Motor neuron (in vitro differentiated cells): ENCODE measurements at places on chromosomes 16 and 17. TPM values are rescaled to one million over a fixed set of nuclear protein-coding genes. Genes with fewer than 3 reads are reported as not detected.

DNA sequence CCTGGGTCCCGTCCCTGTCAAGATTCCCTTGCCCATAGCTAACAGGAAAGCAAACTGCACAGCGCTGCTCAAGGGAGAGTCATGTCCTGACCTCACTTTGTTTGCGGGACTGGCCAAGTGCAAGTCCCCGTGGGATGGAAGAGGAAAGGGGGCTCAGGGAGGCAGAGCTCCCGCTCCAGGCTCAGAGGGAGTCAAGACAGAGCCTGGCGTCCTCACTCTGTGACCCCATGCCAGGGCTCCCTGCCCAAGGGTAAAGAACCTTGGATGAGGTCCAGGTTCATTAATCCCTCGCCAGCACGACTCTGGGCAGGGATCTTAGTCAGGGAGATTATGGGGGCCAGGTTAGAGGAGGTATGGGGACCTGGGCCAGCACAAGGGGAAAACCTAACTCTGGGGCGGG, 51.5 kb upstream of the CBX4 start:
- ATAC-seq: peak; percentile 18

GRCh38 chr17:921161-921560, 58.4 kb downstream of the NXN start:
- no peak for ATAC-seq

DNA sequence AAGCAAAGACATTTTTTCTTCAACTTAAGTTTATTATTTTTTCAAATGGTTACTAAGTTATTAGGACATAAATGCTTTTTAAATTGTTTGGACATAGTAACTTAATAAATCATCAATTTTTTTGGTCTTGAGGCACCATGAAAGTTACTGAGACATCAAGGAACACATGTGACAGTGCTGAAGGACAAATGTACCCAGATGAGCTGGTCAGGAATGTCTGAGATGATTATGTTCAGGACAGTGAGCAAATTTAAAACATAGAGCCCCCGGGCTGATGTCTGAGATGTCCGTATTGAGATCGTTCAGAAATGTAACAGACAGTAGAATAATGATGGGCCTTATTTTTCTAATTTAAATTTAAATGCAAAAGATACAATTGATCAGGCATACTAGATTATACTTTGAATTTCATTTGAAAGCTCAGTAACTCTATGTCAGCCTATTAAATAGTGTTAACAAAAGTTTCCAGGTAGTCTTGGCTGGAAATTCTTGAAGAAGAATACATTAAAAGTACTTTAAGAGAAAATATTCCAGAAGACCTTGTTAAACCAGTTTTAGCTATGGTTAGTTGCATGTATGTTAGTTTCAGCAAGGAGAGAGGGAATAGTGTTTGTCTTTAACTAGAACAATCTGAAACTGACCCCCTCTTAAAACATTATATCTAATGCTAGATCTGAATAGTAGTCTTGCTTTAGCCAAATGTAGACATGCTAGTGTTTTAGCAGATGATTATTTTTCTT, 36.4 kb downstream of the SEC14L1 start:
- ATAC-seq: no peak

DNA sequence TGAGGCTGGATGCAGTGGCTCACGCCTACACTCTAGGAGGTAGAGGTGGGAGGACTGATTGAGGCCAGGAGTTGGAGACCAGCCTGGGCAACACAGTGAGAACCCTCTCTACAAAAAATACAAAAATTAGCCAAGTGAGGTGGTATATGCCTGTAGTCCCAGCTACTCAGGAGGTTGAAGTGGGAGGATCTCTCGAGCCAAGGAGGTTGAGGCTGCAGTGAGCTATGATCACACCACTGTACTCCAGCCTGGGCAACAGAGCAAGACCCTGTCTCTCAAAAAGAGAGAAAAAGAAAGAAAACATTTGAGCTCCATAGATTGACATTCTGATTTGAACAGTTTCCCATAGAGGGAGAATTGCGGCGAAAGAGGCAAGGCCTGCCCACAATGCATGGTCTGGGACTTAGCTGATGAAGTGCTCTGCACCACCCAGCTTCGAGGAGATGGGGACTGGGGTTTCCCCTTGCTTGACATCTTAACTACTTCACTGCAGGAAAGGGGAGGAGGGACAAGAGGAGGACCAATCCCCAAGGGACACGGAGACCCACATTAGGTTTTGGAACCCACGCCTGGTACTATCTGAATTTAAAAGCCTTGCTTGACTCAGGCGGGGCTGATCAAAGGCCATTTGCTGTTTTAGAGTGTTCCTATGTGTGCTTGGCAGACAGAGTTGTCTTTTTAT, 21.7 kb downstream of the MSI2 start:
- ATAC-seq: no peak

- peak; percentile 86 for ATAC-seq
Observed at GRCh38 chr16:30984669-30985400, at the start of gene HSD3B7. HSD3B7 (plus strand) TSS chr16:30985207; CDS start chr16:30985659, 452 bp downstream.

- no peak for ATAC-seq
Observed at GRCh38 chr17:71667661-71668060, 453.2 kb upstream of the SOX9 start.

DNA sequence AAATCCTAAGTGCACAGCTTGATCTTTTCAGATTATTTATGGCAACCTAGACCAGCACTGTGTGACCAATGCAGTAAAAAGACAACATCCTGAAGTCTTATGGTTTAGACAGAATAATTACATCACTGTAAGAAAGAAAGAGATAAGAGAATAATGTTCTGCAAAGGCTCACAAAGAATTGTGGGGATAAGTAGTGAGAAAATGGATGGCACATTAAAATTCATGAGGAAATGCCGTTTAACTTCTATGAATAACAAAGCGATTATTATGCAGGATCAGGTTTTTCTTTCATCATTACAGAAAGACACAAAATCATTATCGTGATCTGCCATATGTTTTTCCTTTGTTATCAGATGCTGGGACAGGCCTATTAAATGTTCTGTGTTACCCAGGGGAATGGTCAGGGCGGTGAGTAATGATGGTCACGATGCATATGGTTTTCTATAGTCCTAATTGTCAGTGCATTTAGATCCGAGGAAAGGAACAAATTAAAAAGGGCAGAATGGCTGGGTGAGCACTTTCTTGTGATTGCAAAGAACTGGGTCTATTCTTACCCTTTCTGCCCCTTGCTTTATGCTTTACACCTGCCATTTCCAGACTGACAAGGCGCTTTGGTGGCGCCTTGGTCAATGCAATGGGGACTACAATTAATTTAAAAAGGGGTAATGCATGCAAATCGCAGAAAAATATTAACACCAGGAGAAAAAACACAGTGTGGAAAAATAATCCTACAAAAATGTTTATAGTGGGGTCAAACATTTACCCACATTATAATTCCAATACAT, 18.1 kb upstream of the DHX40 start:
- no peak for ATAC-seq

DNA sequence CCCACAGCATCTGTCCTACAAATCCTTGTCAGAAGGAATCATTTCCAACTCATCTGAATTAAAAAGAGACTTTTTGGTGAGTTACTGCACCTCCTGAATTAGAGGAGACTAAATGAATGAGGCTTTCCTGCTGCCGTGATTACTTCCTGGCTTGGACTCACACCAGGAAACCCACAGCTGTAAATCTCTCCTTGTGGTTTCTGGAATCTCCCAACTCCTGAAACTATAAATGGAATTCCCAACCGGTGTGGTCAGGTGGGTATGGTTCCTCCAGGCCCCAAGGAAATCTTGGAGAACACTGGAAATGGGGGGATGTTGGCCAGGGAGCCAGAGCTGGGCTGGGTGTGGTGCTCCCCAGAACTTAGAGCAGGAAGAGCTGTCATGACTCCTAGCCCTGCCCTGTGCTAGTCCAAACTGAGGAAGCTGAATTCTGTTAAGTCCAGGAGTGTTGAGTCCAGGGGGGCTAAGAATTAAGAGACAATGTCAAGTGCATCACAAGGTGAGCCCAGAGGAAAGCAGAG, 216.4 kb downstream of the GSG1L start:
- ATAC-seq: no peak

DNA sequence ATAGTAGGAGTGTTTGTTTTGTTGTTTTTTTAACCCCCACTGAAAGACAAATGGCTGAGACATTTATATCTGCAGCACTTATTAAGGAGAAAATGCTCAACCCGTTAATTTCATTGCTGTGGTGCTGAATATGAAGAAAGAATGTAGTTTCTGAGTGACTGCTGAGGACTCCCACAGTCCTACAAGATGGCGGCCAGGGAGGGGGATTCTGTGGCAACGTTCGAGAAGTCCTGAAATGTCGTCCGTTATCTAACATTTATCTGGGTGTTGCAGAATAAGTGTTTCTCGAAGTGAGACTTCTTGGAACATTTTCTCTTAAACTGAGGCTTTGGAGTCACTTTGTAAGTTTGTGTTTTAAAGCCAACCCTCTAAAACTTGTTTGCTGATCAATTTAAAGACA, 530.4 kb downstream of the XYLT1 start:
- ATAC-seq: no peak

GRCh38 chr16:54942353-54942943, 11.8 kb downstream of the IRX5 start:
- no peak for ATAC-seq

- no peak for ATAC-seq
Observed at GRCh38 chr16:53232826-53233529, 178.2 kb downstream of the CHD9 start.

GRCh38 chr16:106623-107324, 28.7 kb downstream of the MPG start:
- ATAC-seq: peak; percentile 94

DNA sequence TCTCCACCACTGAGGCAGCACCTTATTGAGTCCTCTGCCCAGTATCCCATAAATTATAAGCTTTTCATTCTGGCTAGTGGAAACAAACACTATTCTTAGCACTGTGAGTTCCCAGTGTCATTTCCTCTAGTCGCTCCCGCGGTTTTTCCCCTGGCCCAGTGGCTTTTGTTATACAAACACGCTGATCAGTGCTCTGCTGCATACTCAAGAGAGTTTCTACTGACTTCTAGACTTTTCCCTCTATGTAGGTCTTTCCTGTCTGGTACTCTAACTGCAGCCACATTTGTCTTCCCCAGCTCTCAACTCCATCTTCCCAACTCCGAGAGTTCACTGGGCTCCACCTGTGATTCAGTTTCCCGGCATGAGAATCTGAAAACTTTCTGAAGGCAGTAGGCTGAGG, 556.6 kb upstream of the SALL1 start:
- no peak for ATAC-seq

- peak; percentile 64 for ATAC-seq
Observed at GRCh38 chr16:57091200-57091974, 996 bp upstream of the CPNE2 start.

DNA sequence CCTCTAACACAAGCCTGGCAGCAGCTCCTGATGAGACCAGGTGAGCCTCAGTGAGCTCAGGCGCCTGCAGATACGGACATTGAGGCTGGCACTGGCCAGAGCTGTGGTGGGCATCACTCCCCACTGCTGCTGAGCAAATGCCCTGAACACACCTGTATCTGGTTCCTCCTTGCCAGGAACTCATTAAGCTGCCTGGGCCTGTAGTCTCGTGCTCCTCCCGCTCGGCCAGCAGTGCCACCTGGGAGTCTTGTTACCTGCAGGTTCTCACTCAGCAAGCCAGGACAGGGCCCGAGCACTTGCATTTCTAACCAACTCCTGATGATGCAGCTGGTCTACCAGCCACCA, 13.3 kb downstream of the EIF4A3 start:
- ATAC-seq: peak; percentile 28

Gene TAOK2
- 32.6 and 32.8 TPM in 2 replicates for total RNA-seq

Gene CRISPLD2
- total RNA-seq: 0.72 and 2.0 TPM in 2 replicates

Gene CEP295NL
- total RNA-seq: 0.99 and 2.0 TPM in 2 replicates

Gene KRTAP1-3
- 0.49 TPM in 1 of 2 replicates, not detected in the other for total RNA-seq

Gene C16orf46
- total RNA-seq: 0.77 and 2.6 TPM in 2 replicates

Gene NACA2
- total RNA-seq: not detected in 2 replicates
